ENCODE measurements at places on chromosomes 5 and 9.

GRCh38 chr5:75050415-75050814, 1.9 kb downstream of the GCNT4 start:
- no peak for DNase-seq

- no peak for DNase-seq
Measured at GRCh38 chr5:154178661-154179060, 11.9 kb upstream of the GALNT10 start.

- DNase-seq = no peak
Measured at GRCh38 chr9:121914604-121915303, 178.4 kb downstream of the TTLL11 start.

GRCh38 chr5:113195771-113196170, 219.2 kb downstream of the DCP2 start:
- DNase-seq = no peak

GRCh38 chr9:102185962-102186361, 447.5 kb upstream of the GRIN3A start:
- DNase-seq = no peak

- DNase-seq = peak; percentile 31
Measured at GRCh38 chr5:169805527-169805934, 168.5 kb downstream of the DOCK2 start.

DNA sequence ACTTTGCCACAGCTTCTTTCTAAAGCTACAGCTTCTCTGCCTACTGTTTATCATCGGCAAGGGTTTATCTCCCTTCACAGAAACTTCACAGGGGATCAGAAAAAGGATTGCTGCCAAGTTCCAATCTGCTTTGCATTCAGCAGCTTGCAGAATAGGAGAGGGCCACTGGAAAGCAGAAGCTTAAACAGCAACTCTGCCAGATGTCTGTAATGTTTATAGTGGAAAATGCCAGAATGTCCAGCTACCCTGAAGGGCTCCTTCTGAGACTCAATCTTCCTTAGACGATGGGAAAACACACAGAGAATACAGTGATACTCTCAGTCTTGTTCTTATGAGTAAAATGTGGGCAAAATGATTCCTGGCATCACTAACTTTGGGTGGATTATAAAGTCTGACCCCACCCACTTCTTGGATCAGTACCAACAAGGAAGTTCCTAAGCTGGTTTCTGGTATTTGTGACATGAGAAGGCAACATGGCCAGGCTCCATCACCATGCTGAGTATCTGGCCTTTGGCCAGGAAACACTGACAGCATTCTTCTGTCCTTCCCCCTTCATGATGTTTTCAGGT, 19.0 kb downstream of the STOM start:
- DNase-seq = no peak

Measured in activated T-helper 9 cell treated with anti-CD3 and anti-CD28 coated beads, Interleukin-2, amount 50 U/mL, for 16 hours (primary cell).